ENCODE measurements at places on chromosomes 1 and 21.
A peak's percentile ranks its signal among the peaks of the same experiment; 100 is the strongest.

DNA sequence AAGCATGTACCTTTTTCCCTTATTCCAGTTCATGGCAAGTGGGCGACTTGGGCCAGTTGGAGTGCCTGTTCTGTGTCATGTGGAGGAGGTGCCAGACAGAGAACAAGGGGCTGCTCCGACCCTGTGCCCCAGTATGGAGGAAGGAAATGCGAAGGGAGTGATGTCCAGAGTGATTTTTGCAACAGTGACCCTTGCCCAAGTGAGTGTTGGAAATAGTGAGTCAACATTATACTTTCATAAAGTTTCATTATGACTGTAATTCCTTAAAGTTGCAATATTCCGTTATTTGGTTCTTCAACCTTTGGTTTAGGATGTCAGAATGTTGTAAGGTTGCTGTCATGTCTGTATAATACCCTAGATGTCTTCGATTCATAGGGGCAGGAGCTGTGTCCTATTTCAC, 230.5 kb downstream of the TPR start:
- peak; percentile 37 for DNase-seq

DNA sequence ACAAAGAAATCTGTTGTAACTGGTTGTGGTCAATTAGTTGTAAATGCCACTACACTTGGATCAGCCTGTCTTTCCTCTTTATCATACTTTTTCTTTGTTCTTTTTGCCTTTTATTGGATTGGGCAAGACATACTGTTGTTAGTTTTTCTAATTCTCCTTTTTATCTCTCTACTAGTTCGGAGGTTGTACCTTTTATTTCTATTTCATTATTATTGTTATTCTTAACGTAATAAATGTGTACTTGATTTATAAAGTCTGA, 59.2 kb downstream of the IVNS1ABP start:
- peak; percentile 14 for DNase-seq

DNA sequence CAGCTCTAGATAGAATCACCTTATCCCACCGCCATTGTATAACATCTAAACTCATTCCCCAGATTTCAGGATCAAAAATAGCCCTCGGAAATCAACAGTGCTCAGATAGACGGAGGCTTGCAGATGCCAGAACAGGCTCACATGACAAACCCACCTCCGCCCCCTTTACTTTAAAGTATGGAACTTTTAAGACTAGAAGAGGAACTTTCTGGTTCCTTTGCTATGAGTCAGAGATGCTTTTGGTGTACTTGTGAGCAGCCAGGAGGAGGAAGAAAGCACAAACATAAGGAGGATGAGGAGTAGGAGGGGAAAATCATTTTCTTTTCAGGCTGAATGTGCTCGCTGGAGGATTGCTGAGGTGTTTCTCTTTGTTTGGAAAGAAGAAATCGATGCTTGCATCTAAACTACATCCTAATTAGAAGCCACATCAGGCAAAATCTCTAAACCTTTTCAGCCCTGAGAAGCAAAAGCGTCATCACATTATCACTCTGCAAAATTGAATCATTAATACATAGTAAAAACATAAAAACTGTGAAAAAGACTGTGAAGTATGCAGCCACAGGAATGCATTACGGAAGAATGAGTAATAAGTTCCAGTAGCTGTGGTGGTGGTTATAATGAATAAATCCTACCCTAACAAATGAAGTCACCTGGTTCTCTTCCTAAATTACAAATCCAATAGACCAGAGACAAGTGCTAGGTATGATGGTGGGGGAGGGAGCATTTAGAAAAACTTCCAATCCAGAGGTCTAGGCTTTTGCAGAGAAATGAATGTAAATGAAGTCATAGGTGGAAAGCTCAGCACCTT, 251.3 kb downstream of the KCNH1 start:
- DNase-seq, result peak; percentile 53

DNA sequence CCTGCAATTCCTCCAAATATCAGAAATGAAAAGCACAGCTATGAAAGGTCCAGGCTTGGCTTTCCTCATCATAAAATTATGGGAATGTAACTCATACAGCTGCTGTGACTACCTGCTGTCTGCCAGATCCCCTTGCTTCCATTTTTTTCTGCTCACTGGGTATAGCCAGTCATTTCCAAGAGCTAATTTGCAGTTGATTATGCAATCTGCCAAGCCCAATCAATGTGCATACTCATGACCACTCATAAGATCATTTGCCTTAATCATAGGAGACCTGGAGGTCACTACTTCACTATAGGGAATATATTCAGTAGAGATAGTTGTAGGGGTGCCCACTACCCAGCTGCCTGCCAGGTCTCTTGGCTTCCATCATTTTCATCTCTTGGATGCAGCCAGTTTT, 417.7 kb upstream of the ZRANB2 start:
- no peak for DNase-seq

DNA sequence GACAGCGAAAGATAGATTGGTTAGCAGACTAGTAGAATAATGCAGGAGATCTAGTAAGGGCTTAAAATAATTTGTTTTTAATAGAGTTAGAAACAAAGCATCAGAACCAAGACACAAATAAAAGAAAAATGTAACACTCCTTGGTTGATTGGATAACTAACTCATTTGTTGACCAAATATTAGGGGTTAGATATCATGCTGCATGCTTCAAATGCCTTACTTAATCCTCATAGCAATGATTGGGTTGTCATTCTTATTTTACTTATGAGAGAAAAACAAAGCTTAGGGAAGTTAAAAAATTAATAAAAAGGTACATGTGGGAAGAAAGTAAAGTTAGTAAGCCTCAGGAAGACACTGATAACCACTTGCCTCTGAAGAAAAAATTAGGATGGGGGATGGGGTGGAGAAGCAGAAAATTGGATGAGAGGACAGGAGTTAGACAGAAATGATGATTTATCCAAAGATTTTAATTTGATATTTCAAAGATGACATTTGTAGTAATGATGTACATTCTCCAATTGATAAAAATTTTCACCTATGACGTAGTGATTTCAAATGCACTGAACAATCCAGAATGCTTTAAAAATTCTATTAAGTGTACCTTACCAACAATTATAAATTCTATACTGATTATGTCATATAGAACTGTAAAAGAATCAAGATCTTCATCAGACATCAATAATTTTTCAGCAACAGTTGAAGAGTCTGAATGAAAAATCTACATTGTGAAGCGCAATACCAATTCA, 374.7 kb downstream of the COL11A1 start:
- peak; percentile 1 for DNase-seq

DNA sequence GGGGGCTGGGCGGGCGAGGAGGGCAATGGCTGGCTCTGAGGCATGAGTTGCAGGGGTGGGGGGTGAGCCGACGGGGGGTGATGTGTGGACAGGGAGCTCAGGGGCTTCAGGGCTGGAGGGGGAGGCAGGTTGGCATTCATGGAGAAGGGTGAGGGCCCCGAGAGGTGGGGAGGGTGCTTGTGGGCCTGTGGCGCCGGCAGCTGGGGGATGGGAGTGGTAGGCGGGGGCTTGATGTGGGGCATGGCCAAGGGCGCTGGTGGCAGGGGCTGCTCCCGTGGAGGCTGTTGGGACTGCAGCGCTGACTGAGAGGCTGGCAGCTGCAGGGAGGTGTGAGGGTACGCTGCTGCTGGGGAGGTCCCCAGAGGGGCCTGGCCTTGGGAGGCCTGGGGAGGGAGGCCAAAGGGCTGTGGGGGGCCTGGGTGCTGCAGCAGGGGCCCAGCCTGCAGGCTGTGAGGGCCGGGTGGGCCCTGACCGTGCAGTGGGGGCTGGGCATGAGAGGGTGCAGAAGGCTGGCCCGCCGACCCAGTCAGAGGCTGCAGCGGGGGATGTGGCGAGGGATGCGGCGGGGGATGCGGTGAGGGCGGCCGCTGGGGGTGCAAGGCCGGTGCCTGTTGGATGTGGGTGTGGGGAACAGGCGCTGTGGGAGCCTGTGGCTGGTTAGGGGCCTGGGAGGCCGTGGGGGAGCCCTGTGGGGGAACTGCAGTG, 42.7 kb downstream of the SLC45A1 start:
- no peak for DNase-seq

- DNase-seq, result no peak
Observed at GRCh38 chr1:61124696-61125095, 42.3 kb downstream of the NFIA start.

DNA sequence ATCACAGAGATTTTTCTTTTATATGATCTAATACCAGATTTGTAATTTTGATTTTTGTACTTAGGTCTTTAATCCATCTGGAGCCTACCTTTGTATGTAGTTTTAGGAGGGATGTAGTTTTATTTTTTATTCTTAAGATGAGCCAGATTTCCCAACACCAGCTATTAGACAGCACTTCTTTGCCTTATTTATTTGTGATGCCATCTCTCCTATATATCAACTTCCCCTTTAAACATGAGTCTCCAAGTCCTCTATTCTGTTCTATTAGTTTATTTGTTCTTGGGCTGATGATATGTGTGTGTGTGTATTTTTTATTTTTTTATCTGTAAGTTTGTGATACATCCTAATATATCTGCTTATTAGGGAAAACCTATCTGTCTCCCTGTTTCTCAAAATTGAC, 94.2 kb downstream of the PHTF1 start:
- DNase-seq, result no peak

- no peak for DNase-seq
Observed at GRCh38 chr1:204093421-204093717, 20.5 kb downstream of the SOX13 start.

- DNase-seq, result peak; percentile 88
Observed at GRCh38 chr1:54335011-54335754, 71.0 kb downstream of the SSBP3 start.

Measured in iris pigment epithelial cell (primary cell).